CD8-positive, alpha-beta memory T cell (primary cell): ENCODE measurements at places on chromosomes 16 and 17. TPM values are rescaled to one million over a fixed set of nuclear protein-coding genes. Genes with fewer than 3 reads are reported as not detected.

The KRT33A gene
- total RNA-seq, result not detected

DNA sequence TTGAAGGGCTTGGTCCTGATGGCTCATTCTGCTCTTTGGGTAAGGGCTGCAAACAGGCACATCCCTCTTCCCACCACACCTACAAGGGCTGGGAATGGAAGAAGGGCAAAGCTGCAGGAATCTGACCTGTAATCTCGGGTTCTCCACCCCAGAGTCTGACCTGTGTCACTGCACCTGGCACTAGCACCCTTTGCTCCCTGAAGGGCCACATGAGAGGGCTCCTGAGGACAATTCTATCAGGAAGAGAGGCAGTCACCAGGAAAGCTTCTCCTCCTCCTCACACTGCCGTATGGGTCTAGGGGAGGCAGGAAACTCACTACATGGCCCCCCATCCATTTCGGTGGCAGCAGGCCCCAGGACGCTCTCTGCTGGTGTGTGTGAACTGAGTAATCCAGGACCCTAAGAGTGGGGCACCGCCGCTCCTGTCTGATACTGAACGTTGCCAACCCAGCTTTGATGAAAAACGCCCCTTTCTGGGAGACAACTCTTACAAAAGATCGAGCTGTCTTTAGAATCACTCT is 26.4 kb downstream of the TTLL6 start:
- no peak for DNase-seq

GRCh38 chr17:69916761-69917160 is 158.3 kb upstream of the KCNJ16 start:
- no peak for DNase-seq

The SGCA gene
- 0.31 TPM for total RNA-seq

DNA sequence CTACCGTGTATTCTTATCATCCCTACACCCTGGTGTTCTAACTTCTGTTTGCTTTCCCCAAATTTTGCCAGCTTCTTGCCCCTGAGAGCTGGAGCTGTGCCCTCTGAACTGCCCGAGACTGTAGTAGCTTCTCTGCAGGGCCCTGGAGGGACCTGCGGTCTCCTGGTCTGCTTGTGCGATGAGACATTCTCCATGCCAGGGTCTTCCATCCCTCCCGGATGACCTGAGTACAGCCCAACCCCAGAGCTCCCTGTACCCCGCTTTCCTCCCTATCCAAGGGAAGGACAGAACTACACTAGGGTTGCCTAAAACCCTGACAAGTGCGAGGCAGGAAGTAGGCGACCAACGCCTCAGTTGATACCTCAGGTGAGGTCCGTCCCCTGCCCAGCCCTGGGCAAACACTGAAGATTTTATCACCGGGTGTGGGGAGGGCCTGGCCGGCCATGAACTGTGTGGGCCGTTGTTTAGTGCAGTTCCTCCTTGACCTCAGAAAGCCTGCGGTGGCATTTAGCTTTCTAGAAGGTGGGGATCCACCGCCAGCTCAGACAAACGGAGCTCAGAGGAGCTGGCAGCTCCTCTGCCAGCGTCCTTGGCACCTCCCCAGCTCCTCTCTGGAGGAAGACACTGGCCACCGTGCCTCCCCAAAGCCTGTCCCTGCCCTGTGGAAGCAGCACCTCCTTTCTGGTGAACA is 13.7 kb downstream of the CANT1 start:
- no peak for DNase-seq

DNA sequence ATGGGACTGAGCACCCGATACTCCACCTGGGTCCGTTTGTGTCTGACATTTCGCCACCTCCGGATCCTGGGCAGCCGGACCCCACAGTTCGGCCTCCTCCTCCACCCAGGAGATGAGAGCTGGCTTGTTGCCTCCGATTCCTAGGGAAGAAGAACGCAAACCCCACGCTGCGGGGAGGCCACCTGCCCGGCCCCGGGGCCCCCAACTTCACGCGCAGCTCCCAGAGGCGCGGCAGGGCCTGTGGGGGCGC is 542 bp downstream of the ZNF764 start:
- no peak for DNase-seq

DNA sequence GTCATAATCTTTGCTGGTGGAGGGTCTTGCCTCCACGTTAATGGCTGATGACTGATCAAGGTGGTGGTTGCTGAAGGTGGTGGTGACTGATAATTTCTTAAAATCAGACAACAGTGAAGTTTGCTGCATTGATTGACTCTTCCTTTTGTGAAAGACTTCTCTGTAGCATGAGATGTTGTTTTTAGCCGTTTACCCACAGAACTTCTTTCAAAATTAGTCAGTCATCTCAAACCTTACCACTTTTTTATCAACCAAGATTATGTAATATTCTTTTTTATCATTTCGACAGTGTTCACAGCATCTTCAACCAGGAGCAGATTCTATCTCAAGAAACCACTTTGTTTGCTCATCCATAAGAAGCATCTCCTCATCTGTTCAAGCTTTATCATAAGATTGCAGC is 5.9 kb downstream of the UQCRC2 start:
- DNase-seq, result no peak

DNA sequence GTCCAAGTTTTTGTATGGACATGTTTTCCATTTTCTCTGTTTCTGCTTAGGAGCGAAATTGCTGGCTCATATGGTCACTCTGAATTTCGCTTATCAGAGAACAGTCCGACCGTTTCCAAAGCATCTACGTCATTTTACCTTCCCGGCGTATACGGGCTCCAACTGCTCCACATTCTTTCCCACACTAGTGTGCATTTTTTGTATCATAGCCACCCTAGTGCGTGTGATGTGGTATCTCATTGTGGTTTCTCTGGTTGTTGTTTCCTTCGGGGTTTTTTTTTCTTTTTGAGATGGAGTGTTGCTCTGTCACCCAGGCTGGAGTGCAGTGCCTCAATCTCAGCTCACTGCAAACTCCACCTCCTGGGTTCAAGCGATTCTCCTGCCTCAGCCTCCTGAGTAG is 31.0 kb upstream of the BHLHA9 start:
- DNase-seq, result no peak

DNA sequence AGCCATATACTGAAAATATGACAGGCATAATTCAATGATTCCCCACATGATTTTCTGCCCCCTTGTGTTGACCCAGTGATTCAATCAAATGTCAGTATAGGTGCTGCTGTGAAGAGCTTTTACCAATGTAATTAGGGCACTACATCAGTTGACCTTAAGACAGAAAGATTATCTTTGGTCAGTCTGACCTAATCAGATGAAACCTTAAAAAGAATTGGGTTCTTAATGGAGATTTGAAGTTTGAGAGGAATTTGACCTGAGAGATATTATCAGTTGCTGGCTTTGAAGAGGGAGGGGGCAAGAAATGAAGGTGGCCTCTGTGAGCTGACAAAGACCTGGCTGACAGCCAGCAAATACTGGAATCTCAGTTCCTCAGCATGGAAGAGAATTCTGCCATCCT is 358.7 kb upstream of the CA10 start:
- DNase-seq, result no peak

DNA sequence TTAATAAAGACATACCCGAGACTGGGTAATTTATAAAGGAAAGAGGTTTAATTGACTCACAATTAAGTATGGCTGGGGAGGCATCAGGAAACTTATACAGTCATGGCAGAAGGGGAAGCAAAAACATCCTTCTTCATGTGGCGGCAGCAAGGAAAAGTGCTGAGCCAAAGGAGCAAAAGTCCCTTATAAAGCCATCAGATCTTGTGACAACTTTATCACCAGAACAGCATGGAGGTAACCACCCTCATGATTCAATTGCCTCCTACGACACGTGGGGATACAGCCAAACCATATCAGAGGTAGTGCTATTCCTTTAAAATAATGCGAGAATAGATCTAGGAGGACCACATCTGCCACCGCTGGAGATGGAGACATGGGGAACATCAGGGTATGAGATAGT is 9.0 kb downstream of the C16orf54 start:
- no peak for DNase-seq

GRCh38 chr16:5916711-5917191 is 819.2 kb upstream of the EEF2KMT start:
- DNase-seq, result no peak

DNA sequence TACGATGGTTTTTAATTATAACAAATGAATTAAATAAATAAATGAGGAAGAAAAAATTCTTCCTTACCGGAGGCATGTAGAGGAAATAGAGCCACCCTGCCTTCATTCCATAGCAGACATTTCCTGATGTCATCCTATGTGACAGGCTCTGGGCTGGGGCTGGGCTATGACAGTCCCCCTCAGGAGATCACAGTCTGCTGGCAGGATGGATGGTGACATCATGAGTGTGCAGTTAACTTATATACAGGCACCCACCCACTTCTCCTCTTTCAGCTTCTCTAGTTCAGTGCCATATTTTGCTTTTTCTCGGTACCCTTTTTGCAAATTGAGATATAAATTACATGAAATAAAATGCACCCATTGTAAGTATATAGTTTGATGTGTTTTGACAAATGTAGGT is 6.4 kb upstream of the CMTM3 start:
- no peak for DNase-seq

The ITGA2B gene
- 0.31 TPM for total RNA-seq

GRCh38 chr16:28513484-28514181 is 7.0 kb upstream of the IL27 start:
- DNase-seq, result no peak

The CCL23 gene
- not detected for total RNA-seq
